Fibroblast of skin of left quadriceps (primary cell): ENCODE measurements at places on chromosomes 11 and 22.

- no peak for DNase-seq
Observed at GRCh38 chr22:21651521-21652009, 9.5 kb downstream of the SDF2L1 start.

- no peak for DNase-seq
Observed at GRCh38 chr11:15843309-15843872, 513.0 kb downstream of the SOX6 start.

DNA sequence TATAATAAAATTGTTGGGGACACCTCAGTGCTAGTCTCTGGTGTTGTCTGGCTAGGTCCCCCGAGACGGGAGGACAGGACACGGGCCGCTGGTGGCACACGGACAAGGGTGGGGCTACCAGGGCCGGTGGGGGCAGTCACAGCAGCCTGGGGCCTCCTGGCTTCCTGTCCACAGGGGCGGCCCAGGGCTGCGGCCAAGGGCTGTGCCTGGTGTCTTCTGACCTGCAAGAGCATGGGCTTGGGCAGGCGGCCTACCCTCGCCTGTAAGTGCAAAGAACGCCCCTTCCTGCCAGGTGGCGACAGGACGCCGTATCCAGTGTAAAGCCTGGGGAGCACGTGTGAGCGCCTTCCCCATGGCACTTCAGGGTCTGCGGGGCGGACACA lies 3.6 kb downstream of the LRFN4 start:
- no peak for DNase-seq

DNA sequence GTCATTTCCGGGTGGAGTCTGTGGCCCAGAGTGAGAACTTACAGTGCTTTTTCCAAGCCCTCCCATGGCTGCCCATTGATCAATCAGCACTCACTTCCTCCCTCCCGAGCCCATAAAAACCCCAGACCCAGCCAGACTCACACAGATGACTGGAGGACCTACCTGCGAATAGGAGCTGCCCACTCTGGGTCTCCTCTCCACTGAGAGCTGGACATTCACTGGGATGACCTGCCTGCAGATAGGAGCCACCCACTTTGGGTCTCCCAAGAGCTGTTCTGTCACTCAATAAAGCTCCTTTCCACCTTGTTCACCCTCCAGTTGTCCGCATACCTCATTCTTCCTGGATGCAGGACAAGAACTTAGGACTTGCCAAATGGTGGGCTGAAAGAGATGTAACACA lies 56.0 kb upstream of the B3GNT6 start:
- DNase-seq: no peak

DNA sequence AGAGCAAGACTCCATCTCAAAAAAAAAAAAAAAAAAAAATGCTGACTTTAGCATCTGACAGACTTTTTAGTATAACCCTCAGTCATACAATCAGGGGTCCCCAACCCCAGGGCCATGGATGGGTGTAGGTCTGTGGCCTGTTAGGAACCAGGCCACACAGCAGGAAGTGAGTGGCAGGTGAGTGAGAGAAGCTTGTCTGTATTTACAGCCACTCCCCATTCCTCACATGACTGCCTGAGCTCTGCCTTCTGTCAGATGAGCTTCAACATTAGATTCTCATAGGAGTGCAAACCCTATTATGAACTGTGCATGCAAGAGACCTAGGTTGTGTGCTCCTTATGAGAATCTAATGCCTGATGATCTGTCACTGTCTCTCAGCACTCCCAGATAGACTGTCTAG lies 3.3 kb downstream of the FAM227A start:
- no peak for DNase-seq

DNA sequence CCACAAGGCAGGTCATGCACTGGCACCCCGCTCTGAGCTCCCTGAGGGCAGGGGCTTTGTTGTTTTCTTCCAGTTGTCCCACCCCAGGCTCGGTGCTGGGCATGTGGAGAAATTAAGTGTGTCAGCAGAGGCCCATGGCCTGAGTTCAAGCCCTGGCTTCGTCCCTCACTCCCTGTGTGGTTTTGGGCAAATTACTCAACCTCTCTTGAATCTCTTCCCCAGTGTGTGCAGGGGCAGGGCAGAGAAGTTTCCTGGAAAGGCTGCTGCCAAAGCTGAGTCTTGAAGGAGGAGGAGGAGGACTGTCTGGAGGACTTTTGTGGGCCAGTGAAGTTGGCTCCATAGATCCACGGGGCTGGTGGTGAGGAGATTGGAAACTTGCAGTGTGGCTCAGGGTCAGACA lies 138.1 kb upstream of the E2F8 start:
- no peak for DNase-seq

DNA sequence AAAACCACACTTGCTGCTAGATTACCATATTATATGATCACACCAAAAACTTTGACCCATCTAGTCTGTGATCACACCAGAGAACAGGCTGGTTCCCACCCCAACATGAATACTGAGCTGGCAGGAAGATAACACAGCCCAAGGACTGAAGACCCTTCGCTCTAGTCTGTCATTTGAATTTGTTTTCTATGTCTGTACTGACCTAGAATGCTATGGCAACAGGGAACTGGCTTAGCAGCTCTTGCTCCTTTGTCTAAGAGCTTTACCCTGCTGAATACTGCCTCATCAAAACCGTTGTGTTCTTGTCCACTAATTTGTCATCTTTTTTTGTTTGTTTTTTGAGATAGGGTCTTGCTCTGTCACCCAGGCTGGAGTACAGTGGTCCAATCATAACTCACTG lies 420.4 kb downstream of the AASDHPPT start:
- no peak for DNase-seq

- DNase-seq: no peak
Observed at GRCh38 chr11:47955061-47955755, 25.2 kb upstream of the PTPRJ start.

- no peak for DNase-seq
Observed at GRCh38 chr22:31289344-31289743, 2.9 kb downstream of the PIK3IP1 start.

- no peak for DNase-seq
Observed at GRCh38 chr11:121105063-121105480, 4.0 kb downstream of the TECTA start.

GRCh38 chr22:27734066-27734465 lies 67.5 kb downstream of the MN1 start:
- DNase-seq: no peak

GRCh38 chr11:121929581-121929980 lies 186.4 kb downstream of the BLID start:
- peak; percentile 58 for DNase-seq

- DNase-seq: no peak
Observed at GRCh38 chr11:128271401-128271800, 316.0 kb downstream of the ETS1 start.

DNA sequence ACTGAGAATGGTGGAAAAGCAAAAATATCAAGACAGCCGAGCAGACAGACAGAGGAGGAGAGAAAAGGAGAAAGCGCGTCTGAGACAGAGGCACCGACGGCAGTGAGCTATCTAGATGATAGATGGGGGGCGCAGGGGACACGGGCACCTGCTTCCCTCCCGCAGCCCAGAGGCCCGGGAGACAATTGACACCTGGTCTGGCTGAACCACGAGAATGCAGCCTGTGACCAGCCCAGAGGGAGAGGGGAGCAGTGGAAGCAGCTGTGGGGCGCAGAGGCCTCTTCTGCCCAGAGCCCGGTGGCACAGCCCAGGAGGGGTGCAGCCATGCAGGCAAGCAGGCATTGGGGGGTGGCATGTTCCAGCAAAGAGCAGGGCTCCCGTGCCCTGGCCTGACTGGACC lies 48.2 kb downstream of the ELFN2 start:
- DNase-seq: no peak
